DMS153 (cell line): ENCODE measurements at places on chromosomes 11 and 22.

DNA sequence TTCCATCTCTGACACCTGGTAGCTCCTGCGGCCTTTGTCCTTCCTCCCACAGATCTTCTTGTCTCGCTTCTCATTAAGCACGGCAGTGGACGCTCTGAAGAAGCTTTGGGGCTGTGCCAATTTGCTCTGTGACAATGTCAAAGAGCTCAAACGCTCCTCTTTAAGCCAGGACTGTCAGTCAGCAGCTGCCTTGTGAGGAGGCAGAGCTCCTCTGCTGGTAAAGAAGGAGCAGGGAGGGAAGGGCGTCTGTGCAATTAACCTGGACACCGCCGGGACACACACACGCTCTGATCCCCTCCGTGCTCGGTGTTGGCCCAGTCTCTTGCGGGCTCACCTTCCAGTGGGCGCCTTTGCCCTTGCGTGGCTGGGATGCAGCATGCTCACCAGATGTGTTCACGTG lies 373.9 kb downstream of the BRD1 start:
- DNase-seq = no peak

GRCh38 chr11:48078689-48079088 lies 98.3 kb downstream of the PTPRJ start:
- no peak for DNase-seq

DNA sequence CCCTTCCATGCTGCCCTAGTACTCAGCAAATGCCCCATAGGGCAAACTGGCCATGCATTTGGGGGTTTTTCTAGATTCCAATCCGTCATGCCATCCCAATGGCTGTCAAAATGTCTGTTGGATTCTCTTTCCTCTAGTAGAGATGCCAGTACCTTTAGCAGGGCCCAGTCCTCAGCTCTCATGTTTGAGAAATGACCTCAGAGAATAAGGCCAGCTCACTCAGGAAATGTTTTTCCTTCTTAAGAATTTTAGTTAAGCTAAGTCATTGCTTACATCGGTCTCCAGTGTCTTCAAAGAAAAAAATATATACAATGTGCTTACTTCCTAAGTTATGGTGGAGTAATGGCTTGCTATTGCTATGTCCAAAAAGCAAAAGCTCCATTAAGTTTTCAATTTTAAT lies 14.1 kb upstream of the ALKBH3 start:
- no peak for DNase-seq

GRCh38 chr22:19321757-19322156 lies 30.2 kb upstream of the CLTCL1 start:
- no peak for DNase-seq

DNA sequence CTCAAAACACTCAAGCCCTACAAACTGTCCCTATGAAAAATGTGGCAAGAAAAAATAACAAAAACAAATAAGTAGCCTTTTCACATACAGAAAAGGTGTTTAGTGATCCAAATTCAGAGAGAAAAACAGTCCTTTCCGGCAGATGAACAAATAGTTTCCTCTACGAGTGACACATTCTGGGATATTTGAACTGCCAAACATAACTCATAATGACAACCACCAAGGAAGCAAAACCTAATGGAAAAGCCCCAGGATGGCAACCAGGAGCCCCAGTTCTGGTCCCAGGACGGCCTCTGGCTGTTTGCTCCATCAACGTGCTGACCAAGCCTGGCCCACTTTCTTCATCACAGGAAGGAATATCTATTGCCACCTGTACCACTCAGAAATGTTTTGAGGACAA lies 6.0 kb downstream of the PACSIN2 start:
- no peak for DNase-seq

DNA sequence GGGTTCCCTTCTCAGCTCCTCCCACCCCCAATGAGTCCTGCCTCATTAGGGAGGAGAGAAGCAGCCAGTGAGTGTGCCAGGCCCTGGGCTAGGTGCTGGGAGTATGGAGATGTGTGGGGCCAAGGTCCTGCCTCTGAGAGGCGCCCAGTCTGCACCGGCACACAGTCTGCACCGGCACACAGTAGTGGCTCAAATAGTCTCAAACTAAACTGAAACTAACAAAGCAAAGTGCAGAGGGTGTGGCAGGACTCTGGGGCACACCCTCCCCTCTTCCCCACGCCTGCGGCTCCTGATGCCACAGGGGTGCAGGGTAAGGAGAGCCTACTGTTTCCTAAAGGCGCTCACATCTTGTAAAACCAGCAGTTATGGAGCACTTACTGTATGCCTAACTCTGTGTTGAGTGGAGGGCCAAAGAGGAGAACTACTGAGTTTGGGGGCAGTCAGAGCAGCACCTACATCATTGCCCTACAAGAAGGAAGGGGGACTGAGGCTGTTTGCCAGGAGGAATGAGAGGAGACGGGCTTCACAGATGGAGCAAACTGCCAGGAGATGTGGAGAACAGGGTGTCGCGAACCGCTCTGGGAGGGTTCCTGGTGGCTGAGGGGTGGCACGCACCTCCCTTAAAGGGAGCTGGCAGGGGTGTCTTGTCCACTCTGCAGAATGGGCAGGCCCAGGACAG lies 939 bp upstream of the SH3BP1 start:
- DNase-seq = no peak

GRCh38 chr11:74135127-74135840 lies 35.5 kb downstream of the C2CD3 start:
- no peak for DNase-seq

DNA sequence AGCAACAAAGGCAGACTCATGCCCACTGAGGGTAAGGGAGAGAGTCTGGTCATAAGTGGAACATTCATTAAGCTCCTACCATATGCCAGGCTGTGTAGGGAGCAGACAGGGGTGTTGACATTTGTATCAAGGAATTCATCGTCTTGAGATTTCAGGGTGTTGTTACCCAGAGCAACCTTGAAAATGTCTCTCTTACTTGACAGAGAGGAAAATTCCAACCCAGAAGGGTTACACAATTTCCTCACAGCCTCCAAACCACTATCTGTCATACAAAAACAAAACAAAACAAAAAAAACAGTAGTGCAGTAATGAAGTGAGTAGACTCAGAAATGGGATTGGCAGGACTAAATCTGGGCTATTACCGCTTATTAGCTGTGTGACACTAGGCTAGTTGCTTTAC lies 113.2 kb downstream of the MIAT start:
- no peak for DNase-seq

- no peak for DNase-seq
Measured at GRCh38 chr11:69232821-69233743, 60.9 kb upstream of the MYEOV start.

DNA sequence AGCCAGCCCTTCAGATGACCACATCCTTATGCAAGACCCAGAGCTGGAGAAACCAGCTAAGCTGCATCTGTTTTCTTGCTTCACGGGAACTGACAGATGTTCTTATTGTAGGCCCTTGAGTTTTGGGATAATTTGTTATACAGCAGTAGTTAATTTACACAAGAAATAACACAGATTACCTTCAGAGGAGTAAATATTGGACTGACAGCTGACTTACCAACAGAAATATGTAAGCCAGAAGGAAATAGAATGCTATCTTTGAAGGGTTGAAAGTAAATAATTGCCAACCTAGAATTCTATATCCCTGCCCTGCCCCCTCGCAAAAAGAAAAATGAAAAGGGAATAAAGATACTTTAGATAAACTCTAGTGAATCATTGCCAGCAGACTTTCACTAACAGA lies 124.1 kb downstream of the WNT7B start:
- no peak for DNase-seq

- no peak for DNase-seq
Measured at GRCh38 chr11:95653680-95654079, 135.9 kb downstream of the FAM76B start.
